ENCODE measurements at places on chromosomes 5 and 9.

- no peak for DNase-seq
Observed at GRCh38 chr5:30357371-30357770, 836.1 kb upstream of the CDH6 start.

DNA sequence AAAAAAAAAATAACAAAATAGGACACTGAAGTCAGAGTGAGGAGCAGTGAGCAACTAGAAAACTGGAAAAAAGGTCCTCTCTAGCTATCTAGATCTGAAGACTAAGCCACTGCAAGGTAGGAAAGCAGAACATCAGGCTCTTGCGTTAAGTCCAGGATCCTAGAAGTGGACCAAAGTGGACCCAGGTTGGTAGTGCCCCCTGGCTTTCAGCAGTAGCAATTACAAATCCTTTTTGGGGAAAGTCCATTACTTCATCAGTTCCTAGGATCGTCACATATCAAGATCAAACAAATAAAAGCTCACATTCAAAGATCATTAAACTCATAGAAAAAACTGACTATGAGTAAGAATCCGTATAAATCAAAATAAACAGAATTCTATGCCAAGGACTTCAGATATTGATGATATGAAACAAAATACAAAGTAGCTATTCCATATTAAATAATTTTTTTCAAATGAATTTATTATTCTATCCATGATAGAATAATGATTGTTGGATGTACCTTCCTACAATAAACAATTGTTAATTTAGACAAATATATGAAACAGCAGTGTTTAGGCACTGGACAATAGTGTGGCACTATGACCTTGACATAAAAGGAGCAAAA, 6.5 kb upstream of the RICTOR start:
- no peak for DNase-seq

DNA sequence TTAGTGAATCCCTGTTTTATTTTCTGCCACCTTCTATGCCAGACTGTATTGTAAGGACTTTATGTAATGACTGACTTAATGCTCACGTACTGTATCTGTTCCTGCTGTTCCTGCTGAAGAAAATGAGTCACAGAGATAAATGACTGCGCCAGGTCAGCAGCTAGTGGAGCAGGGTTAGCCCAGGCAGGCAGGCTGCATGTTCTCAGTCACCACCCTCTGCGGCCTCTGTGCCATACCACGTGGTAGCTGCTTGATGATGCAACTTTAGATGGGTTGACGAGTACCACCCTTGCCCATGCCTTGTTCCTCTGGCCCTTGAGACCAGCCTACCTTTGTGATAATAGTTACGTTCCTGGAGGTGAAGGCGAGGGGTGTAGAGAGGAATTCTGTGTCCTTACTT, 161.9 kb downstream of the TRIO start:
- no peak for DNase-seq

DNA sequence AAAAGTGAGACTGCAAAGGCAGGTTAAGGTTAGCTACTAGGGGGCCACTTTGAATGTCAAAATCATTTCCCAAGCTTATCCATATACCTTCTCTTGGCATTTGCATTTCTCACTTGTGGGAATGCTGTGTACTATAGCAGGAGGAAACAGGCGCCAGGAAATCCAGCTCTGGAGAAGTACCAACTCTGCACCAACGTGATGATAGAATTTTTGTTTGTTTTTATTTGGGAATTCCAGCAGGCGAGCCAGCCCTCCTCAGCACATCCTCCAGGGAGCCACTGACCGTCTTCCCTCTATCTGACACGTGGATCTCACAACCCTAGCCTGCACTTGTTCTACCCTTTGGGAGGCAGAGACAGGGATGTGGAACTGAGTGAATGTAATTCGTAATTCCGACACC, 318.0 kb downstream of the ACTL7B start:
- no peak for DNase-seq

DNA sequence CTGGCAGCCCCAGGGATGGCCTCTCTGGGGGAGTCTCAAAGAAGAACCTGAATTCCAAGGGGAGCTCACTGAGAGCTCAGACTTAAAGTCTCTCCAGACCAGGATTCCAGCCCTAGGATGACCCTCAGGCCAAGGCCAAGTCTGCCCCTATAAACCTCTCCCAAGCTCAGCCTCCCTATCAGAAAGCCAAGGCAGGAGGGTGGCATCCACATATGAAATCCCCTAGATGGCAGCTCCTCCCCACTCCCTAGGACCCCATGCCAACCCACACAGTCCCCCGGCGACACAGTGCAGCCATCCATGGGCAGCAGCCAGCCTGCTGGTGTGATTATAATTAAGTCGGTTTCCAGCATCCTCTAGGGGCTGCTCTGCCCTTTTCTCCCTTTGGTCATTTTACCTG, 269.9 kb downstream of the CDK5RAP2 start:
- DNase-seq = no peak

- DNase-seq = no peak
Observed at GRCh38 chr5:74576941-74577456, 63.5 kb downstream of the ENC1 start.

GRCh38 chr5:90424245-90424644, 14.7 kb upstream of the CETN3 start:
- no peak for DNase-seq

- DNase-seq = no peak
Observed at GRCh38 chr5:57002959-57003485, 51.1 kb upstream of the MIER3 start.

DNA sequence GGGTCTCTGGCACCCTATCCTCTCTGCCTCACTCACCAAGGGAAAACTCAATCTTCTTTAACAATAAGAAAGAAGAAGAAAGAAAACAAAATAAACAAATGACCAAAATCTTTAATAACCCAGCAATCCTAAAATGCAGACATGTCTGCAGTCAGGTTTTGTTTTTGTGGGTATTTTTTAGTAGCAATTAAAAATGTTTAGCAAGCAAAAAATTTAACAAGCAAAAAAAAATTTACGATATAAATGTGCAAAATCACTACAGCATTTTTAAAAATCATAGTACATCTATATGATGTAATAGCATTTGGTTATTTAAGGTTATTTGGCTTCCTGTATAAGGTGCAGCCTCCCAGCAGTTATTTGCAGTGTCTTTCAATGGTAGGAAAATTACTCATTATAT, 151.3 kb upstream of the MAP3K1 start:
- no peak for DNase-seq

- no peak for DNase-seq
Observed at GRCh38 chr5:59418808-59419207, 474.7 kb downstream of the PDE4D start.

DNA sequence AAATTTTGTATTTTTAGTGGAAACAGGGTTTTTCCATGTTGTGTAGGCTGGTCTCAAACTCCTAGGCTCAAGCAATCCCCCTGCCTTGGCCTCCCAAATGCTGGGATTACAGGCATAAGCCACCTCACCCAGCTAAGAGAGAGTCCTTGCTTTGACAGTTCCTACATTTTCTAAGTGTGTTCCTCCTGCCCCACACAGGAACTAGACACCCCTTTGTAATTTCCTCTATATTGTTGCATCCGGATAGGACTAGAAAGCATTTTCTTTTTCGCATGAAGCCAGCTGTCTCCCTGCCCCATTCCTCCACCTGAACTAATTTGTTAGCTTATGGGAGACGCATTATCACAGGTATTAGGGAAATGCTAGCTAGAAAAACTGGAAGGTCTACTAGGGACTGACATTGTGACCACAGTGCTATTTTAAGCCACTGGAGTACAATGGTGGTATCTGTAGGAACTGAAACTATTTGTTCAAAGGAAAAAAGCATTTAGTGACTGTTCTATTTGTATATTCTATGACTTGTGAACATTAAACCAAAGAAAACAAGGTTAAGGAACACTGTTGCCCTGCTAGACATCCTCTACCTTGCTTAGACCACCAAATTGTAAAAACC, 214.1 kb downstream of the SMARCA2 start:
- no peak for DNase-seq

DNA sequence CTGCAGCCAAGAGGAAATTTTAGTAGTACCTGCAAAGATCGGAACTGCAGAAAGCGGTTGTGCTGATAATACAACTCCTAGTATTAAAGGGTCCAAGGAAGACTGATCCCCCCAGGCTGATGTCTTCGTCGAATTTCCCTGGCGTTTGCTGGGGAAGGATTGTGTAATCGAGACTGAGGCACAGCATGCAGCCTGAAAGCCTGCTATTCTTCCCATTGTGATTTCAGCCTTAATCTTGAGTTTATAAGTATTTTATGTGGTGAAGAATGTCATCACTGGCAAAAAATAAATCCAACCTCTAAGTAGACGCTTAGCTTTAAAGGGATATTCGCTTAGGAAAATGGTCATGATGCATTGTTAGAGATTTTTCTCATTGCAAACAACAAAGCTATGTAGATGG, 21.3 kb upstream of the LMX1B start:
- no peak for DNase-seq

DNA sequence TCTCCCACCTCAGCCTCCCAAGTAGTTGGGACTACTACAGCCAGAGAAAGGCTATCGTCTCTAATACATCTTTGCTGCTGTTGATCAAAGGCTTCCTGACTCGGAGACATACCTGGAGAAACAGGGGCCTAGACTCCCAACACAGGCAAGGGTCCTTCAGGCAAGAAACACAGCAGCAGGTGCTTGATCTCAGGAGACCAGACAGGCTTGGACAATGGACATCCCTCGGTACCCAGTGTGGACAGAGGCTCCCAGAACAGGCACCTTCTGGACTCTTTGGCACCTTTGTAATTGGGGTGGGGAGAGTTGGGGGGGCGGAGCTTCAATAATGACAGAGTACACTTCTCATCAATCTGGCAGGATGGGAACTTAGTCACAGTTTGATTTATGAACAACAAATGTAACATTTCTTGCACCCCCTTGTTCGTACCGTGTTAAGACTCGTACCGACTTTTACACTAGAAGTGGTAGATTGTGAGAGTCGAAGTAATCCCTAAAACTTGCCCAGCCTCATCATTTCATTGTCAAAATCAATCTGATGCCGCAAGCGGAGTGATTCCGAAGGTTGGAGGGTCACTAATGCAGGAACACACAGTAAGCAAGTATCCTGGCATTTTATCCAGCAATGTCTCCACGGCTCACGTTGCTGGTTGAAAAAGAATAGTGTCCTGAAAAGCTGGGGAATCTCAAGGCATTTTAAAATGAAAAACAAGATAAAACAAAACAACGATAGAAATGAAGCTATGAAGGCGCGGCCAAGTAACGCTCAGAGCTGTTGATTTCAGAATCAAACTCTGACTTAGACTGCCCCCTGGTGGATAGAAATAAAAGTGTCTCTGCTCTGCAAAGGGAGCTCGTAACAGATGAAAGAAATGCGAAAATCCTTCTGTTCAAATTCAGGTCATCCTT, 46.4 kb upstream of the STK32A start:
- peak; percentile 38 for DNase-seq

GRCh38 chr5:138038826-138039225, 5.9 kb upstream of the FAM13B start:
- DNase-seq = no peak

GRCh38 chr5:127725673-127726072, 22.5 kb downstream of the CCDC192 start:
- no peak for DNase-seq

GRCh38 chr9:136644593-136645351, 17.9 kb upstream of the EGFL7 start:
- DNase-seq = peak; percentile 80

- no peak for DNase-seq
Observed at GRCh38 chr9:110007477-110008270, 200.3 kb downstream of the C9orf152 start.

- DNase-seq = no peak
Observed at GRCh38 chr9:128321879-128322403, 306 bp downstream of the TRUB2 start.

- DNase-seq = no peak
Observed at GRCh38 chr9:131801810-131802209, 61.9 kb upstream of the RAPGEF1 start.

- DNase-seq = no peak
Observed at GRCh38 chr9:88059469-88059868, 78.8 kb downstream of the SPATA31C2 start.

GRCh38 chr9:128073253-128073886, 5.3 kb downstream of the SLC25A25 start:
- DNase-seq = no peak

DNA sequence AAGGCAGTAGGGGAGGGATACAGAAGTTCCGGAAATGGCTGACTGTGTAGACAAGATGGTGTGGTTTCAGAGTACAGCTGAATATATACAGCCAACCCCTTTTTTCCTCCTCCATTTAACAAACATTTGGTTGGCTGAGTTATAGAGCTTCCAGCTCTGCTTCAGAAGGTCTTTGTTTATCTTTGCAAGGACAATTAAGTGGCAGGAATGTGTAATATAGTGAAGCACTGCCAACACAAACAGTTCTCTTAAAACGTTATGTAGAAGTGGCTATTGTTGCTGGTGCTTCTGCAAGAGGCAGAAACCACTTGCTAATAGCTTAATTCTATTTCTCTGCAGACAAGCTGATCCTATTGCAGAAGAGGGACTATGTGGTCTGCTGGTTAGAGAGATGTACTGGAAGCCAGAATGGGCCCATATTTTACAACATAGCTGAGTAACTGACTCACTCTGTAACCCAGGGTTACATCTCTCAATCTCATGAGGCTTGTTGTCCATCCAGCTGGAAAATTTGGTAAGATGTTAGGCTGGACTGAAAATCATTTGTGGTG, 62.7 kb upstream of the OSMR start:
- DNase-seq = no peak

DNA sequence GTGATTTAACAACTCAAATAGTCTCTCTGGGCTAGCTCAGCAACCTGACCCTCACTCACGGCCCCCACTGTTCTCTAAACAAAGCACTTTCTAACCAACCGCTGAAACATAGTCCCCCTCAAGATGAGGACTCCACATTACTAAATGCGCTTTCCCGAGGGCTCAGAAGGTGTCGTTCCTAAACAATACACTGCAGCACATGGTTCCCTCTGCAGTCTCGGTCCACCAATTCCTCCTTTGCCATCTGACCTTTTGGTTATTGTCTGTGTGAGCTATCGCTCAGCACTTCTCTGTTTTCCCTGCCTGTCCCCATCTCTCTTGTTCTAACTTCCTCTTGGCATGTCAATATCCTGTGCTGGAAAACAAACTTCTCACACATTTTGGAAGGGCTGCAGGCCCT, 7.2 kb downstream of the EPB41L4A start:
- DNase-seq = no peak

DNA sequence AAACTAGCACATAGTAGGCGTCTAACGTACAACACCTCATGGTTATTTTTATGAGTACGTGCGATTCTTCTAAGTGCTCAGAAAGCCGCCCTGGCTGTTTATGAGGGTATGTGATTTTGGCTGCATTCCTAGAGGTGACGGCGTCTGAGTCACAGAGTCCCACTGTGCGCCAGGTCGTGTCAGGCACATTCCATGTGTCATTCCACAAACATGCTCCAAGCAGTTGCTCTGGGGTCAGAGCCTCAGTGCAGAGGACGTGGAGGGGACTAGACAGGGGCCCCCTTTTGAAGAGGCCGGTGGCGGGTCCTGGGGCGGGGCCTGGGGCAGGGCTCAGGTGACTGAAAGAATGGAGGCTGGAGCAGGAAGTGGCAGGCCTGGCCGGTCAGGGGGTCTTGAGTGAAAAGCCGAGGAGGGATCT, 51.9 kb downstream of the NEK6 start:
- DNase-seq = no peak

DNA sequence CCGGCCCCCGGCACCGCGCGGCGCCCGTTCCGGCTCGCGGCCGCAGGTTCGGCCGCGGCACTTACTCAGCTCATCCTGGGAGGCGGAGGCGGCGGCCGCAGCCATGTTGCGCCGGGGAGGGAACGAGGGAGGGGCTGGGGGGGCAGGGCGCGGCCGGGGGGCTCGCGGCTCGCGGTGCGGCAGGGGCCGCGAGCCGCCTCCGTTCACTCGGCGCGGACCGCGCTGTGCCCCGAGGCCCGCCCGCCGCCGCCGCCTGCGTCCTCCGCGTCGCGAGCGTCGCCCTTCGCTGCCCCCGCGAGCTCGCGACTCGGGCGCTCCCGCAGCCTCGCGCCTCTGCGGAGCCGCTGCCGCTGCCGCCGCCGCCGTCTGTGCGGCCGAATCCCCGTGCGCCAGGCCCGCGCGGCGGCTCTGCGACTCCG, 735 bp downstream of the ECPAS start:
- peak; percentile 56 for DNase-seq
